ENCODE measurements at places on chromosomes 7 and 10.

DNA sequence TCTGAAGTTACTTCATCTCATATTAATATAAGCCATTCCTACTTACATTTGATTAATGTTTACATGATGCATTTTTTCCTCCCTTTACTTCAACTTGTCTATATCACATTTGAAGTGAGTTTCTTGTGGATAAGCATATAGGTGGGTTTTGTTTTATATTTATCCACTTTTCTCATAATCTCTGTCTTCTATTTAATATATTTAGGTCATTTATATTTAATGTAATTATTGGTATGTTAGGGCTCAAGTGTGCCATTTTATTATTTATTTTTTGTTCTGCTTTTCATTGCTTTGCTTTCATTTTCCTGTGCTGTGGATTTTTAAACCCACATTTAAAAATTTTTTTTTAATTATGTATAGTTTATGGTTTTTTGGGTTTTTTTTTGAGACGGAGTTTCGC lies 54.8 kb downstream of the OGDH start:
- DNase-seq, result no peak

DNA sequence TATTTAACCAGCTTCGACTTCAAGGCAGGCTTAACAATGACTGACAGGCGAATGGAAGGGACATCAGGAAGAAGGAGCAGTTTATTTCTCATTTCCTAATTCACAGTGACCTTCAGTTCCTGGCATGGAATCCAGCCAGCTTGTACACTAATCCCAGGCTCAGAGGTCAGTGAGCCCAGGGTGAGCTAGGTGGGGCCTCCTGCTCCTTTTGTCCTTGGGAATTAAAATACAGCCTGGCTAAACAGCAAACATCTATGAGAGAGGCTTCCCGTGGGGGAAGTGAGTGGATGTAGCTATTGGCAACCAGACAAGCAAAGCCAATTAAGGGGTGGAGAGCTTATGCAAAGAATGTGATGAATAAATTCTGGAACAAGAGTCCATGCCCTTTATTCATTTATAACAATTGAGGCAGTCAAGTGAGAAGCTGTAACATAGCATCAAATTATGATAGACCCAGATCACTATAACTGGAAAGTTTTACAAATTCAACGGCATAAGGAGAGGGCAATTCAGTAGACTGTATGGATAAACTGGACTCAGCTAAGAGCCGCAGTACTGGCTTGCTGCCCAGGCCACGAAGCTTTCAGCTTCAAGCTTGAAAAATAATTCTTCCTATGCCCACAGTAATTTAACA lies 57.1 kb downstream of the STK17A start:
- DNase-seq, result peak; percentile 98

DNA sequence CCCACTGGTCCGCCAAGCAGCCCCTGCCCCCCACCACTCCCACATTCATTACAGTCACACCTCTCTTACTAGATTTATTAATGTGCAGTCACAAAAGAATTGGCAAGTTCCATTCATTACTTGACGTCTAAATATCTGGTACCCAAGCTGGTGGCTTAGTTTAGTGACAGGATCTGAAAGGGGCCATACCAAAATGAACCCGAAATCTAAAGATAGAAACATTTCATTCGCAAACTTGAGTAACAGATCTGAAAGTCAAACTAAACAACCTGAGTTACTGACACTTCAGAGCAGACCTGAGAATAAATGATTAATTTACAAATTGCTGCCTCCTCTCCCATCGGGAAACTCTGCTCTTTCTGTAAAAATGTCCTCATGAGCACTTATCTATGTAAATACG lies 53.4 kb downstream of the TNS3 start:
- DNase-seq, result no peak

GRCh38 chr10:132961787-132962622 lies 19.6 kb upstream of the CFAP46 start:
- DNase-seq, result peak; percentile 56

DNA sequence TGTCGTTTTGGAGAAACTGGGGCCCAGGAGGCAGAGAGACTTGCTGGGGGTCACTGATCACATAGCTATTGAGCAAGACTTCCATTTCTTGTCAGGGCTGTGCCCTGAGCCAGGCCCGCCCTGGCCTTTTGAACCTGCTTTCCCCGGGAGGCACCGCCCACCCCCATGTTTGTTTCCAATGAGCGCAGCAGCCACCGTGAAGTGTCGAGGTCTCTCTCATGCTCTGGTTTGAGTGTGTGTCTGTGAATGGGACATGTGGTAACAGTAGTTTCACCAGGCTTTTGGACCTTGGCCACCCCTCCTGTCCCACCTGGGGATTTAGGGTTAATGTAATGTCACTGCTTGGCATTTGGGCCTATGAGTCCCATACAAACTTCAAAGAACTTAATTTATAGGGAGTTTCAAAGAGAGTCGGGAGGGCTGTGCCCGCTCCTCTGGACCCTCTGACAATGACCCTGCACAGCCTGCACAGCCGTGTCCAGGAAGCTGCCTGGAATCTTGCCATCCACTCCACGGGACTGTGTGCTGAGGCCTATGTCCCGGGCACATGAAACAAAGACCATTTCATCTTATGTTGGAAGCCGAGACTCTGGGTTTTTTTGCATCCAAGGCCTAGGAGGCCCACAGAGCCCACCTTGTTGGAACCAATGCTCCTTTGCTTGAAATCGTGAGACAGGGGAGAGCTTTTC lies 6.3 kb downstream of the PRF1 start:
- no peak for DNase-seq

GRCh38 chr10:64014281-64014680 lies 493.1 kb downstream of the REEP3 start:
- DNase-seq, result no peak

DNA sequence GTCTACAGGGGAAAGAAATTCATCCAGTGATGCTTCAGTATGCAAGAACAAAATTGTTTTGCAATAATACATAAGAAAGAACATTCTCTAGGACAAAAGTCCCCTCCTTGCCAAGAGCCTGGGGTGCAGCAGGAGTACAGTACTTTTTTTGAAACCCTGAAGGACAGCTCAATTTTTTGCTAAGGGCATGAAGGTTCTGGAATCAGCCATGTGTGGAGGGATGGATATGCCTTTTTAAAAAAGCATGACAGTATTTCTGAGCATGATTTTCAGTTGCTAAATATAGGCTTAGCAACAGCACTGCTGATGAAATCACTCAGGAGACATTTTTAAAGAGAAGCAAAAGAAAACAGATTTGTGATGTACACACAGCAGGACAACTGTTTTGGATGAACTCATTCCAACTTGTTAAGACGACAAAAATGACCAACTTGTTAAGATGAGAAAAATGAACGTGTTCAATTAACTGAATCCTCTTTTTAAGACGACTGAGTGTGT lies 39.3 kb downstream of the HBP1 start:
- DNase-seq, result no peak

DNA sequence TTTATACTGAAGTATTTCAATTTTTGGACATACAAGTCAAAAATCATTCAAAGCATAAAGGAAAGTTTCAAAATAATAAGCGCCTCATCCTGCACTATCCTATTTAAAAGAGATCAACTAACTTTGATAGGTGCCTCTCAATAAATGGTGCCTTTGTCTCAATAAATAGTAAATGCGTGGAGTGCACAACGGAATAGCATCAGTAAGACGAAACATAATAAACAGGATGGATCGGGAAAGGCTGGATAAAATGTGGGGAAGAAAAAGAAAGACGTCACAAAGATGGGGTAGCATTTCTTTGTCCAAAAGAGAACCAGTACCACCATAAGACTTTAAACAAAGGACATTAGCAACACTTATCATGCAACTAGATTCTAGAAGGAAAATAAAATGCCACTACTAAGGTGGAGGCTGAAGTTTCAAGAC lies 571 bp upstream of the PRKAR2B start:
- no peak for DNase-seq

- no peak for DNase-seq
Measured at GRCh38 chr7:134474828-134475227, 15.9 kb upstream of the AKR1B1 start.

DNA sequence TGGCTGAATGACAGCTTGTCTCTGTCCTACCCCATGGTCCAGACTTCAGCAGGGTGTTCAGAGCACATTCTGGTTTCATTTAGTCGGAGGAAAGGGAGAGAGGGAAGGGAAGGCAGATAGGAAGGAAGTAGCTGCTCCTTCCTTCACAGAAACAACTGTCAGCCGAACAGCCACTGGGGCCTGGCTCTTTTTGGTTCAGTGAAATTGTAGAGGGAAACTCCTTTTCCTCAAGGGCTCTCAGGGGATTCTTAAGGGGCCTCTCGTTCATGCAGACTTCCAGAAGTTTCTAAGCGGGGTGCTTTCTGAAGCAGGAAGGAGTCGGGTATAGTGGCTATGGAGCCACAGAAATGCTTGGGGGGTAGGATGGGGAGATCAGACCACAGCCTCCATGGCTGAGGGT lies 56.4 kb downstream of the TLL2 start:
- DNase-seq, result no peak

DNA sequence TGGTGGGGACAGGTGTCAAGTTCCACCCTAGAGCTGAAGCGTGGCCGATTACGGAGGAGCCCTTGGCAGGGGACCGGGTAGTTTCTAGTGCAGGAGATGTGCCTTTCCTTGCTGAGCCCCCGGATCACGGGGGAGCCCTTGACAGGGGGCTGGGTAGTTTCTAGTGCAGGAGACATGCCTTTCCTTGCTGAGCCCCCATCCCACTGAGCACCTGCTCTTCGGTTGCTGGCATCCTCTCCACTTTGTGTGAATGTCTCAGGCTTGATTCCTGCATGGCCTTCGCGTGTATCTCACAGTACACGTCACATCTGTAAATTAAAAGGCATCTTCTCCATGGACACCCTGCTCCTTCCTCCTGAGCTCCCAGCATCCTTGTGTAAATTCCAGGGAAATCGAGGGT lies 263.5 kb downstream of the ADARB2 start:
- no peak for DNase-seq

DNA sequence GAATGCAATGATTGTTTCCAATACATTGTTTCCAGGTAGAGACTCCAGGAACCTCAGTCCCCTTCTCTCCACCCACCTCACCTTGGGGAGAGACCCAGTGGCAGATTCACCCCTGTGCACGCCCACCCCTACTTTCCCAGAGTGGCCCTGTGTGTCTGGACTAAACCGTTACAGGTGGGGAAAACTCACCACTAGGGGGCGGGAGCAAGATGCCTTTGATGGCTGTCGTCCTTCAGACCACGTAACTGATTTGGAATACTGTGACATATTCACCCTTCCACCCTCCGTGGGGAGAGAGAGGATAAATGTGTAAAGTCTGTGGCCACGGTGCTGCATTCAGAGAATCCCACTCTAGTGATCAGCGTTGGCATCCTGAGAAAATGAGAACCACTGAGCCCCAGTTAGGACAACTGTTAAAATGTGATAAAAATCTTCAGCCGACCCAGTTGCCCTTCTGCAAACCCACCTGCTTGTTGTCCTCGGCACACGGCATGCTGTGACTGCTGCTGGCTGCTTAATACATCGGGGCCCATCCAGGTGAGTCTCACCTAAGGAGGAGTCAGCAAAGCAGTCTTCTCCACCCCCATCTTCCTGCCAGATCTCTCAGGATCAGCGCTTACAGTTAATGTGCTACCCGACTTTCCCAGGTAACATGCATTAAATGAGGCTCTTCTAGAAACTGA lies 41.5 kb upstream of the NMT2 start:
- DNase-seq, result peak; percentile 93

DNA sequence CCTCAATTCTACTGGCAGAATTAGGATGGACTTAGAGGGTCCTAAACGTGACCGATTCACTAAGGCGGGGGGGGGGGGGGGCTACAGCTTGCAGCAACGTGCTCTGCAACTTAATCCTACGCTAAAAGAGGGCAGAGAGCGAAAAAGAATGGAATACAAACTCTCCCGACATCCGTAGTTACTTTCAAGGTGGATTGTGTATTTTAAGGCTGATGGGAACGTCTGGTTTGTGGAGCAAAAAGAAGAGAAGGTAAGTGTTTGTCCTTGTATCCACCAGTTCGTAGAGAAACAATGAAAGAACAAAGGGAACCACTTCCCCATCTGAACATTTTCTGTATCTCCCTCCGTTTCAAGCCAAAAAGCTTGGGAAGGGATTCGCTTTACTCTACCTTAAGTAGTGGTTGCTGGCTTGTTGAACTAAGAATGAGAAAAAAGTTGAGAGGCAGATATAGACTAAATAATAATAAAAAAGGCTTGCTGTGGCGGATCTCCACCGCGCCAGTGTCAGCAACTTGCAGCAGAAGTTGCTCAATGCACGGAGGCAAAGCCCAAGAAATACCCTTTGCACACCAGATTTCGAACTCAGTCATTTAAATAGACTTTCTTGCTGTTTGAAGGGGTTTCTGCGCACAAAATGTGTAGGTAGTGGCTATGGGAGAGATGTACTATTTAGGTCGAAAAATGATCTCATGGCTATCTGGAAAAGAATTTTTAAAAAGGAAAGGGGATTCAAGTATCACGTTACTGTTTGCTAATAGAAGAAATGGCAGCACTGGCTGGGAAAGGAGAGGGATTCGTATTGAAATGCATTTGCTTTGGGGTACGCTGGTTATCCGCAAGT lies 736 bp downstream of the SKIDA1 start:
- DNase-seq, result peak; percentile 44

- DNase-seq, result no peak
Measured at GRCh38 chr7:28355635-28356319, 56.5 kb upstream of the CREB5 start.

DNA sequence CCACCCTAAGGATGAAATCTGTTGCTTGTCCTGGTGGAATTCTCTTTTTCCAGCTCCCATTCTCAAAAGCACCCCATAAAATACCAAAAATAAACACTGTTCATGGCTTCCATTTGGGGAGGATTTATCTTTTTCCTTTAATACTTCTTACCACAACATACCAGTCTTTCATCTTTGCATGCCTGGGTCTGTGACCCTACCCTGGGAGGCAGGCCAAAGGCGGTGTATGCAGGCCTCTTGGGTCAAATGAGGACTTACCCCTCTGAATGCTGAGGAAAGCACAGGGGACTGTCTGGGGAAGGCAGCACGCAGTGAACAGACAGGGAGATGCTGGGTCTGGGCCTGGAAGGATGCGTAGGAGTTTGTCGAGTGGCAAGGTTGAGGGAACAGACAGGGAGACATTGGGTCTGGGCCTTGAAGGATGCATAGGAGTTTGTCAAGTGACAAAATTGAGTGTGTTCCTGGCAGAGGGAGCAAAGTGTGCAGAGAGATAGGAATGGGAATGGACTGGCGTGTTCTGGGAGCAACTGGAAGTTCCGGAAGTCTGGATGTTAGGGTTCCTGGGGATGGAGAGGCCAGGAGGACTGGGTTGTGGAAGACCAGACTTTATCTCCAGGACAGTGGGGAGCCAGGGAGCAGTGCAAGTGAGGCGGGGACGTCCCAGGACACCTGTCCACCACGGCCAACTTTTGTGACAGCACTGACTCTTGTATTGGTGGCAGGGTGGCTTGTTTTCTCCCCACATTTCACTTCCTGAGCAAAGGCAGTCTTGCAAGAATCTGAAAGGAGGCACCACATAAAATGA lies 40.8 kb downstream of the MYL10 start:
- no peak for DNase-seq

GRCh38 chr10:131930586-131931330 lies 29.9 kb downstream of the PPP2R2D start:
- DNase-seq, result no peak

DNA sequence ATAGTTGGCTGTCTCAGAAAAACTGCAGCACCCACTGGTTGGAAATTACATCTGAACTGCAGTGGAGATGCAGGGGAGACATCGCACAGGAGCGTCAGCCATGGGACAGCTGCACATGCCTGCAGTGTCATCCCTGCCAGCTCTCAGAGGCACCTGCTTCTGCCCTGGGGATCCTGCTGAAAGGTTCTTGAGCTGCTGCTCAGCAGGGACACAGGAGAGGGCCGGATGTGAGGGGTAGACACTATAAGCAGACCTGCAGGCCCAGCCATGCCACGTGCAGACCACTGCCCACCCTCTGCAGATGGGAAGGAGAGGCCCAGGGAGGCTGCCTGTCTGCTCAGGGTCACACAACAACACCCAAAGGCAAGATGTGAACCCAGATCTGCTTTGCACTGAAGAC lies 601.4 kb downstream of the DNAJB6 start:
- DNase-seq, result no peak

All from HAP-1 (cell line).